Mesothelial cell of epicardium (in vitro differentiated cells): ENCODE measurements at places on chromosomes 3 and 15. TPM values are rescaled to one million over a fixed set of nuclear protein-coding genes. Genes with fewer than 3 reads are reported as not detected.
A peak's percentile ranks its signal among the peaks of the same experiment; 100 is the strongest.

GRCh38 chr3:55246033-55246432 is 241.1 kb downstream of the WNT5A start:
- peaks cover 14% of the 10 kb centered on the region for H3K36me3 ChIP-seq
- peaks cover 22% of the 10 kb centered on the region for H3K4me1 ChIP-seq
- H3K4me3 ChIP-seq, result peak overlapping the region; percentile 44
- H3K27me3 ChIP-seq, result no peaks in the 10 kb centered on the region
- DNase-seq, result no peak

DNA sequence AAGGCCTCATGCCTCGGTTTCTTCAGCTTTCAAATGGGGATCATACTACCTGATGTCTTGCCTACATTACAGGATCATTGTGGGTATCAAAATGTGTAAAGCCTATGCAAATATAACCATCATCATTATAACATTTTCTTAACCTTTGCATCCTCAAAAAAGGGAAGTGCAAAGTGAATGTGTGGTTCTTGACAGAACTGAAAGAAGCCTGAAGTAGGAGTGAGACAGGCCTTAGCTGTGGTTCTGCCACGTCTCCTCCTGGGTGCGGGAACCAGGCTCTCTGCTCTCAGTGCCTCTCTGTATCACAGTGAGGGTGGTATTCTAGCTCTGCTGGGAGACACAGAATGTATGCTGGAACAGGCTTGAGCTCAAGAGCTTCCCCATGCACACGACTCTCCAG is 316.9 kb upstream of the ICE2 start:
- no peak for DNase-seq
- H3K4me1 ChIP-seq, result no peaks in the 10 kb centered on the region
- peaks cover 1% of the 10 kb centered on the region for H3K27me3 ChIP-seq
- H3K4me3 ChIP-seq, result no peak overlapping the region
- peaks cover 8% of the 10 kb centered on the region for H3K36me3 ChIP-seq
- no peak overlapping the region for H3K27ac ChIP-seq

DNA sequence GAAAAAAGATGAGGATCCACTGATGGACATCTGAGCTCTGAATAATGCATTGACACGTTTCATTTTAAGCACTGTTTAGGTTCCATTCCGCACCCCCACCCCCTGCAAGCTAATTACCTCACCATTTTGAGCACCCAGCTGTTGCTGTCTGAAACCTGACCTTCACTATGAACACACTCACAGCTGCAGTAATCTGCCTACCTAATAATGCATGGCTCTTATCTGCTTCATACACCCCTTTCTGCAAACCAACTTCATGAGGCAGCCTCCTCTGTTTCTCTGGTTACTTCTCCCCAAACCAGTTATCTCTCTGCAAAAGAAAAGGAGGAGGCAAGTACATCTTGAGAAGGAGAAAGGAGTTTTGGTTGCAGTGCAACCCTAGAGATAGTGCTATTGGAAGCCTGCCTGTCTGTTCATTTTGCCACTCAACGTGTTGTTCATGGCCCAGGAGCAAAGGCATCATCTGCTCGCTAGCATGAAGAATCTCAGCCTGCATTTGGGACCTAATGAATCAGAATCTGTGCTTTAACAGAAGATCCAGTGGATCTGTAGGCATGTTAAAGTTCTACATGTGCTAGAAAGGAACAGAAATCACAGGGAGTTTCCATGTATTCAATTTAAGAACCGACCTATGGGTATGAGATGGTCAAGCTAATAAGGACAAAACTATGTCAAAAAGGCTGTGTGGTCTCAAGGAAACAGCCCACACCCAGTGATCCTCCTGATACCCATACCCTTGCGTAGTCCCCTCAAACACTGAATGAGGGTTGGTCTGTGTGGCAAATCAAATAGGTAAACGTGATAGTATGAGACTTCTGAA is 87.2 kb downstream of the MB21D2 start:
- no peak for DNase-seq
- H3K36me3 ChIP-seq, result peaks cover 2% of the 10 kb centered on the region
- peaks cover 34% of the 10 kb centered on the region for H3K4me1 ChIP-seq
- no peak overlapping the region for H3K4me3 ChIP-seq

- H3K36me3 ChIP-seq, result no peaks in the 10 kb centered on the region
- no peak overlapping the region for H3K27ac ChIP-seq
- H3K4me3 ChIP-seq, result no peak overlapping the region
- H3K27me3 ChIP-seq, result peaks cover 77% of the 10 kb centered on the region
These were observed 296.6 kb upstream of the MME start for GRCh38 chr3:154783521-154783931.

DNA sequence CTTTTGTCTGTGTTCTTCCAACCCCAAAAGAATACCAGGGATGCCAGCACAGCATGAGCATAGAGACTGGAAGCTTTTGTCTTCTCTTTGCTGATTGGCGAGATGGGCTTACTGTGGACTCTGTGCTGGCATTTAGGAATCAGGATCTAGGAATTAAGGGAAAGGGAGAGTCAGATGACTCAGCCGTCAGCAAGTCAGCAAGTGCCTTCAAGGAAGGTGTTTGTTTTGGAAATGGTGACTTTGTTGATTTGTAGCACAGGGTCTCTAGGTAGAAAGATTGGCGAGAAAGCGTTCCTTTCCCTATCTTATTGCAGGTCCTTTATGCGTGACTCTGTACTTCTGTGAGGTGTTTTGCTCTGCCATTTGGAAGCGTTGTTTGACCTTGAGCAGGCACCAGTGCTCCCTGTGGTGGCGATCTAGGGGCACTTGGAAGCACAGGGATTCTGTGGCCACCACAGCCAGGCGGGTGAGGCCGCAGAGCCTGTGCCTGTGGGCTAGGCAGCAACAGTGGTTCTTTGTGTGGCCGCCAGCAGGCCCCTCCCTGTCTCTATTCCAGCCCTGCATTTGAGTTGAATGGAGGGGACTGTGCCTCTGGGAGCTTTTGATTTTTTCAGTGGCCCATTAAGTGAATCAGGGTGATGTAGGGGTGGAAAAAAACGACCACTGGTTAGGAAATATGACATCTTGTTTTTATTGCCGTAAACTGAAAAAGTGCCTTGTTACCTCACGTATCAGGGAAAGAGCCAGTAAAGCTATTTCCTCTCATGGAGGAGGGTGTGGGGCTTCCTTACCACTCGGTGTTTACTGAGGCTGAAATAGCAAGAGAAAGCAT is 19.0 kb downstream of the FAN1 start:
- no peaks in the 10 kb centered on the region for H3K27me3 ChIP-seq
- H3K36me3 ChIP-seq, result peaks cover 16% of the 10 kb centered on the region
- H3K4me3 ChIP-seq, result no peak overlapping the region
- H3K27ac ChIP-seq, result peak overlapping the region; percentile 38

DNA sequence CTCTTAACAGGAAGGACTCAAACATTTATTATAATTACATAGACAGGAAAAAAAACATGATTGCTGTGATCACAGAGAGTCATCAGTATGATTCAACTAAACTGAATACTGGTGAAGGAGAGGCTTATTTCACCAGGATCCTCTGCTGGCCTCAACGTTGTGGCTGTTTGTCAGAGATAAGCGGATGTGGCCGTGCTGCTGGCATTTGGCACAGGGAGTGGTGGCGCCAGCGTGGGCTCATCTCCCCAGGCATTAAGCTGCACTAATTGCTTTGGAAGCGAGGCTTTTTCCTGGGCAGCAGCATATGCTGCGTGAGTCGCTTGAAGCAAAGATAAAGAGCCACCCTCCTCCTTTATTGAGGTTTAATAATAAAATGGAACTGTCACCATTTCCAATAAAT is 306.7 kb downstream of the LRTM1 start:
- H3K27me3 ChIP-seq, result peaks cover 18% of the 10 kb centered on the region
- H3K4me1 ChIP-seq, result peaks cover 3% of the 10 kb centered on the region
- DNase-seq, result no peak
- no peak overlapping the region for H3K27ac ChIP-seq

DNA sequence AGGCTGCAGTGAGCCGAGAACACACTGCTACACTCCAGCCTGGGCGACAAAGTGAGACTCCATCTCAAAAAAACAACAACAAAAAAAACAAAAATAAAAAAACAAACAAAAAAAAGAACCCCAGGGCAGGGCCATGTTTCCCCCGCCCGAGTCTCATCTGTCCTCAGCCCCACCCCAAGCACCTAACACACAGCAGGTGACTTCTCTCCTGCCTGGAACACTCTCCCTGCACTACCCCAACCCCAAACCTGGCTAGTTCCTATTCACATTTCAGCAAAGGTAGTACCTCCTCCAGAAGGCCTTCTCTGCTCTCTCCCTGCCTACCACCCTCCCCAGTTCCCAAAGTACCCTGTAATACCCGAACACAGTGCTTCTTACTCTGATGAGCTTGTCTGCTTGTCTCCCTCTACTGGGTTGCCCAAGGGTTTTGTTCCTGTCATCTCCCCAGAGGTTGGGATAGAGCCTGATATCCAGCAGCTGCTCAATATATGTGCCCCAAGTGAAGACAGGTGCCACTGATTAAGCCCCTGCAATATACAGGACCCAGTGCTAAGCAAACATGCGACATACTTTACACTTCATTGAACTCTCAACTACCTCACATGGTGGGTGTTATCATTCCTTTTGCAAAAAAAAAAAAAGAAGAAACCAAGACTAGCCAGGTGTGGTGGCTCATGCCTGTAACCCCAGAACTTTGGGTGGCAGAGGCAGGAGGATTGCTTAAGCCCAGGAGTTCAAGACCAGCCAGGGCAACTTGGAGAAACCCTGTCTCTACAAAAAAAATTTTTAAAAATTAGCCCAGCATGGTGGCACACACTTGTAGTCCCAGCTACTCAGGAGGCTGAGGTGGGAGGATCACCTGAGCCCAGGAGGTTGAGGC is 103.6 kb downstream of the DAPK2 start:
- H3K36me3 ChIP-seq, result no peaks in the 10 kb centered on the region
- no peak overlapping the region for H3K4me3 ChIP-seq
- H3K27ac ChIP-seq, result no peak overlapping the region
- no peak for DNase-seq
- H3K4me1 ChIP-seq, result peaks cover 4% of the 10 kb centered on the region

DNA sequence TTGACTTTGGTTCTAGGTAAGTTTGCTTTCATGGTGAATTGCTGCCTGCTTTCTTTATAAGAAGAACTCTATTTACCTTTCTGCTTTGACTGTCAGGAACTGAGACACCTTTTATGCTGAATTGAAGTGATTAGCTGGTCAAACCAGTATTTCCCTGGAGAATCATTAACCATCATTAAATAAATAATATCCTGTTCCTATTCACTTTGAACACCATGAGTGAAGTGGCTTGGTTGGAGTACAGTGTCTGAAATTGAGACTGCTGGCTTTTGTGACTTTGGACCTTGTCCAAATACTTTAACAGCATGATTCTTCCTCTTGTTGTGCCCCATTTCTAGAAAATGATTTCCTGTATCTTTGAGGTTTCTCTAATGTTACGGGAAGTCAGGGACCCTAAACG is 5.6 kb upstream of the TMEM62 start:
- no peak overlapping the region for H3K4me3 ChIP-seq
- H3K36me3 ChIP-seq, result no peaks in the 10 kb centered on the region
- H3K27me3 ChIP-seq, result peaks cover 10% of the 10 kb centered on the region
- no peak for DNase-seq

DNA sequence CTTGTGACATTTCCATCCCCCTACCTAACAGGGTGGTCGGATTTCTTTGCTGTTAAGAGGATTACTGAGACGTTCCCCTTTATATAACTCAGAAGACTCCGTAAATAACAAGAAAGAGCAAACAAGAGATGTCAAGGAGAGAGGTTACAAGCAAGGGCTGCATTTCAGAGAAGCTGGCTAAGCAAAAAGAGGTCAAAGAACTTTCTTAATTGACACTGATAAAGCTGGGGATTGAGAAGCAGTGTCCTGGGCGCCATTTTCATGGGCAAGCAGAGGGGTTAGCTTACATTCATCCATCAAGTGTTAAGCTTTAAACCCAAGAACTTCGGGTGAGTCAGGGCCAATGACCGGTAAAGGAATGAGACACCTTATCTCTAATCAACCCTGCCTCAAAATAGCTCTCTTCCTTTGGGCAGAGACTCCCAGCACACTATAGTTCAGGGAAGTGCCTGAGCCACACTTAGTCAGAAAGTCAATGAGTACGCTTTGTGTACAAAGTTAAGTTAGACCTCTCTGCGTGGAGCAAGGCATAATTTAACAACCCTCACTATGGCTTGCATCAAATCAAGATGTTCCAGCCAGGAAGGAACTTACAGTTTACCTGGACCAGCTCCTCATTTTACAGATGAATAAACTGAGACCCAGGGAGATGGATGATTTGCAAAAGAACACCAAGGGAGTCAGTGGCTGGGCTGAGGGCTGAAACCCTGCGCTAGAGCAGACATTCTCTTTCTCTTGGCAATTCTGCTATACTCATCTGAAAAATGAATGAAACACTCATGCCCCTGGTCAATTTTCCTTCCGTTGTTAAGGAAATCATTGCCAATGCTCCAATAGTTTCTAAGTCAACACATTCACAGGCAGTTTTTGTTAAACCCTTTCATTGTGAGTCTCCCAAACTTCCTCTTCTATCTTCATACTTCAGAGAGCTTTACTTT is 44.6 kb downstream of the CCNL1 start:
- peaks cover 16% of the 10 kb centered on the region for H3K4me1 ChIP-seq
- H3K4me3 ChIP-seq, result no peak overlapping the region
- H3K27ac ChIP-seq, result no peak overlapping the region
- no peaks in the 10 kb centered on the region for H3K27me3 ChIP-seq
- no peak for DNase-seq

DNA sequence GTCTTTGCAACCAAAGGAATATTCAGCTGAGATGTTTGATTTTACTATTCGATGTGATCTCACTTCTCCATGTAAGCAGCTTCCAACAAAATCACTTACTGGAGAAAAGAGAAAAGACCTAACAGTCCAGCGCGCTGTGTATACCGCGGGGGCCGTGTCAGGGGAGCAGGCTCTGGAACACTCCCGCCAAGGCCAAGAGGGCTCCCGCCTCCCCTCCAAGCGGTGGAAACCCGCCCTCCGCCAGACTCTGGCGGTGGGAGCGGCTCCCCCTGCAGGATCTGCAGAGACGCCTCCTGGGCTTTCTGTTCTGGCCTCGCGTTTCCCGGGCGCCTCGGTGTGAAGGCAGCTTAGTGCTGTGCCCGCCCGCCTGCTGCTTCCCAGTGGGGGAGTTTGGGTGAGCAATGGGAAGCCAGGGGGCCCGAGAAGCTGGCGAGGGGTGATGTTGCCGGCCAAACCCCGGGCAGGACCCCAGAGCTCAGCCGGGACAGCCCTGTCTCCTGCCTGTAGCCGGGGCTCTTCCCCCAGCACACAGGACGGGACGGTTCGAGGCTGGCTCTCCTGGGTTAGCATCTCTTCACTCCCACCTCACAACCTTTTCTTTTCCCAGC is 36.3 kb downstream of the CHST14 start:
- DNase-seq, result peak; percentile 65
- no peaks in the 10 kb centered on the region for H3K36me3 ChIP-seq
- H3K27ac ChIP-seq, result peak overlapping the region; percentile 0
- peak overlapping the region; percentile 20 for H3K4me3 ChIP-seq
- peaks cover 23% of the 10 kb centered on the region for H3K4me1 ChIP-seq

- DNase-seq, result peak; percentile 6
- H3K27ac ChIP-seq, result no peak overlapping the region
- H3K27me3 ChIP-seq, result no peaks in the 10 kb centered on the region
- H3K36me3 ChIP-seq, result no peaks in the 10 kb centered on the region
- H3K4me3 ChIP-seq, result no peak overlapping the region
These were observed 123.2 kb downstream of the LRRK1 start for GRCh38 chr15:101042320-101042719.

Gene ST3GAL6
- total RNA-seq, result 9.0 to 14.1 TPM (median 11.1 TPM) in 3 replicates

Gene ZNF80
- 0.16 TPM in 1 of 3 replicates, not detected in the others for total RNA-seq

Gene GNAI2
- total RNA-seq, result 155 to 159 TPM (median 156 TPM) in 3 replicates

Gene TRIP4
- total RNA-seq, result 22.0 to 22.7 TPM (median 22.6 TPM) in 3 replicates
